MG63 (cell line): ENCODE measurements at places on chromosomes 4 and X. TPM values are rescaled to one million over a fixed set of nuclear protein-coding genes. Genes with fewer than 3 reads are reported as not detected.

The STATH gene
- not detected in 2 replicates for total RNA-seq

The YTHDC1 gene
- total RNA-seq, result 9.4 and 10.0 TPM in 2 replicates

The PDE5A gene
- total RNA-seq, result 46.2 and 78.6 TPM in 2 replicates

The MAGEB1 gene
- total RNA-seq, result not detected in 2 replicates

The LGI2 gene
- total RNA-seq, result 0.10 and 0.30 TPM in 2 replicates

DNA sequence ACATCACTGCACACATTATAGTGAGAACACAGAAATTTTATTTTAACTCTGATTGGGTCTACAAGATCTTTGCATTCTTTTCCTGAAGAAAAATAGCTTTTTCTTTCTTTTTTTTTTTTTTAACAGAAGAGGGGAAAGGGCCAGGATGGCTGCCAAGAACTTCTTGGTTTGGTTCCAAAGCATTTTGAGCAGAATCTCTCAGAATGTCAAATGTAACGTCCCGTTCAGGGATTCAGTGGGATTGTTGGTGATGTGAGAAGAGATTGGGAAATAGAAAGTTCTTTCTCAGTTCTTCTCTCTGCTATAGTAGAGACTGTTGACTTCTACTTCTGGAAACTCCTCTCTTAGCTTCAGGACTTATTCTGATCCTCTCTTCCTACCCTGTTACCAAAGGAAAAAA lies 70.9 kb upstream of the CBR4 start:
- no peak for DNase-seq

- DNase-seq, result peak; percentile 7
Measured at GRCh38 chr4:139666735-139667281, 1.2 kb downstream of the MGST2 start.

DNA sequence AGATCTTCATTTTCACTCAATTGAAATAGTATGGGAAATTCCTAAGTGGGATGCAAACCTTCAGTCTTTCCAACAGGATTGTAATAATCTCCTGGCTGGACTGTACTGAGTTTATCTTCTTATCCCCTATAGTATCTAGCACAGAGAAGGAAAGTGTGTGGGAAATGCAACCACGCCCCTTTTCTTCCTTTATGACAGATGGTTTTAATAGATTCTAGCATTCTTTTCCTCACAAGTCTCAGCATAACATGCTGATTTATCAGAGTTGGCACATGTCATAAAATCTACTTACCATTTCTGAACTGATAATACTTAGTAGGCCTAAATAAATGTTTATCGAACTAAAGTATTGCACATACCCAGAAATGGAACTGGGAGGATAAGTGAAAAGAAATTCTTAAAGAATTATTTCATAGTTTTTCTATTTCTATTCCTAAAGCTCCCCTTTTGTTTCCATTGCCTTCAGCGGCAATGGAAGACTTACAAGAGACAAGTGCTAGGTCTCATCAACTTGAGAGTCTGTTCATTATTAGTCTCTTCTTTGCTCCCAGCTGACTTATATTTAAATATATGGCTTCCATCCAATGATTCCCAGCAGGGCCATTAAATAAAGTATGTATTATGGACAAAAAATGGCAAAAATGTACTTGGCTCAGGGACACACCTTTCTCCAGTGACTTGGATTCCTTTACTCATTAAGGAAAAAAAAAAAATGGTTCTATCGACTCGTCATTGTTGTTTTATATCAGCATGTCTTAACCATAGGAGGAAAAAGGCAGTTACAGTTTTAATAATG lies 484.5 kb downstream of the IL1RAPL1 start:
- DNase-seq, result no peak

DNA sequence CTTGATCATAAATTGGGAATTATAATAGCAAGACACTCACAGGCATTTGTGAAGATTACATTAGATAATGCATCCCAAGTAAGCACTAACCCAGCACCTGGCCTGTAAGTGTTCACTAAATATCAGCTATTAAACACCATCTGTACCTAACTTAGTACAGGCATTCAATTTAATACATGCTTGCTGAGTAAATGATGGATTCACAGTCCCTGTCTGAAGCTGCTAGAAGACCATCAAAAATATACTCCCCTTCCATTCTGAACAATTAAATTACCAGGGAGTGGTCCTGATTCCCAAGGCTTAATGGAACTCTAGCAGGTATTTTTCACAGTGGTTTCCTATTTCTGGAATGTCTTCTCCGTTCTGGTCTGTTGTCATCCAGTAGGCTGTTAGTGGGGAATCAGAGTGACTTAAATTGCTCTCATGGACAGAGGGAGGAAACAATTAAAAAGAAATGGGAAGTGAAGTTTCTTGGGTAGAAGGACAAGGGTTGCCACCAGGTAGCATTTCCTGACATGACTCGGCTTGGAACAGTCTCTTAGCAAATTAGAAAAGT lies 233.9 kb downstream of the PTTG2 start:
- no peak for DNase-seq

- DNase-seq, result no peak
Measured at GRCh38 chr4:141802333-141802732, 165.9 kb downstream of the IL15 start.

DNA sequence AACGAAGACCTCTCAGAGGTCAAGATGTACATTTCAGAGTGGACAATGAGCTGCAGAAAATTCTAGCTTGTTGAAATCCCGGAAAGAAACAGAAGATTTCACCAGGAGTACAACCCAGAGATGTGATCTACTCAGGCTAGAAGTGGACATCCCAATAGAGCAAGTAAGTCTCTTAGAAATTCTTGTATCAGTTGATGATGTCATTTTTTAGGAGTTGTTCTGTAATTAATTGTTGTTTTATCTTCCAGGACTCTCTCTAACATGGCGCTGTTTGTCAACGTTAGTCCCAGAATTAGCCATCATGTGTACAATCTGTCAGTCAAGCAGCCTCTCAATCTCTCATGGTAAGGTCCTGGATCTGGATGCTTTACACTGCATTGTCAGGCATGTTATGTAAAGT lies 174.4 kb downstream of the GRIA3 start:
- DNase-seq, result no peak

- DNase-seq, result peak; percentile 49
Measured at GRCh38 chrX:154136627-154137161, 7.3 kb upstream of the OPN1LW start.

- DNase-seq, result no peak
Measured at GRCh38 chrX:141158084-141158483, 18.8 kb downstream of the LDOC1 start.

GRCh38 chr4:150510176-150510865 lies 71.6 kb upstream of the MAB21L2 start:
- DNase-seq, result peak; percentile 53

GRCh38 chr4:77193511-77194102 lies 36.6 kb downstream of the CCNG2 start:
- no peak for DNase-seq

GRCh38 chr4:628311-628741 lies 3.0 kb downstream of the PDE6B start:
- DNase-seq, result no peak

- no peak for DNase-seq
Measured at GRCh38 chr4:1018147-1019020, 7.0 kb downstream of the FGFRL1 start.

GRCh38 chr4:48290146-48290772 lies 20.6 kb upstream of the TEC start:
- no peak for DNase-seq

GRCh38 chr4:145043306-145043705 lies 54.7 kb downstream of the ANAPC10 start:
- no peak for DNase-seq

GRCh38 chrX:4841216-4841745 lies 1127.8 kb upstream of the PRKX start:
- DNase-seq, result no peak
